Fibroblast of the aortic adventitia (primary cell): ENCODE measurements at places on chromosomes 2 and 18.

DNA sequence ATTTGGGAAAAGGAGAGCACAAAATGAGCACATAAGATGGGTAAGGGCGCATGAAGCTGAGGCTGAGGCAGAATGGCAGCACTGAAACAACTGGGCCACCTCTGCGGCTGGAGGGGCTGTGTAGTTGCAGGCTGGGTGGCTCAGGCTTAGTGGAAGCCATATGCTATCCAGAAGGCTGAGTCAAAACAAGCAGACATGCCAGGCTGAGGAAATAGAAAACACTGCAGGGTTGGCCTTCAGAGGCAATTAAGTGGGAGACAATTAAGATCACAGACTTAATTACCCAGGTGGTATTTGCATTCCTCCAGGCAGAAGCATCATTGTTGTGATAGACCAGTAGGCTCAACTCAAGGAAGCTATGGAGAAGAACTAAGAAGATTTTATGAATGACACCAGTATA lies 11.4 kb upstream of the XPO1 start:
- no peak for DNase-seq

DNA sequence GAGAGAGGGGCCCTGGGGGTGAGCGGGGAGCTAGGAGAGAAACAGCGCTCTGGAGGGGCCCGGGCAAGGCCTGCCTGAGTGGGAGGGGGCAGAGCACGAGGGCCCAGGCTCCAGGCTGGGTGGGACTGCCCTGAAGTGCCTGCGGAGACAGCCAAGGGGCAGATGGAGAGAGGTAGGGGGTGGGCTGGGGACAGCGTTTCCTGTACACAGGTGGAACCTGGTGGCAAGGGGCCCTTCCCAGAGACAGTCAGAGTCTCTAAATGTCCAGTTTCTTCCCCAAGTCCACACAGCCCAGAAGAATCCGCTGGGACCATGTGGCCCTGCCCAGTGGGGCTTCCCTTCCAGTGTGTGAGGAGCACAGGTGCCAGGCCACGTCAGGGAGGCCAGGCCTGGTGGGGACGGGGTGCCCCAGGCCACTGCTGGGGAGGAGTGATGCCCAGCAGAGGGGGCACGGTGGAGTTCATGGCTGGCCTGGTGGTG lies 1.7 kb upstream of the GPR35 start:
- no peak for DNase-seq

DNA sequence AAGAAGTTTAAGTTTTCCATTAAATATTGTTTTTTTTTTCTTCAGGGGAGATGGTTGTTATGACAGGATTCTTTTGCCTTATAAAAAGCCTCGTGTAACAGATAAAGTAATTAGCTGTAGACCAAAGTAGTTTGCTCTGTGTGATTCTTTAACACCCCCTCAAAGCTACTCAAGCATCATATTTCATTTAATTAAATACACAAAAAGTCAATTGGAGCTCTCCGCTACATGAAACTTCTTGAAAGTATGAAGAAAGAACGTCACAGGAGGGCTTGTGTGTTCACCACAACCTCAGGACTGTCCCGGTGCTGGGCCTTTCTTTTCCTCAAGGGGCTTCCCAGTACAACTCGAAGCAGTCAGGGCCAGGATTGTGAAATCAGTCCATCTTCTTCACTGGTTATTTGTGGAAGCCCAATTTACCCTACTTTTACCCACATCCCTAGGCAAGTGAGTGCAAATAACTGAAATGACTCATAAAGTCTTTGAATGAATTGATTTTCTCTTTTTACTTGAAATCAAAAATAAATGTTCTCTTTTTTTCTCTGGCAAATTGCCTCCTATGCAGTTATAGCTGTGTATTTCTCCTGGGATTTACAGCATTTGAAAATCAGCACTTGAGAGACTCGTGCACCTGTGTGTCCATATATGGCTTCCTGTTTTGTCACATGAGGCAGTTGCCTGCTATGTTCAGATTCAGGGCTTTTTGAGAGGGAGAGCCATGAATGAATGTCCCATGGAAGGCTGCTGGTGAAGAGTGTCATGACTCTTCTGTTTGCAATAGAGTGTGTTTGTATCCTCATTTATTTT lies 48.6 kb downstream of the LINC00305 start:
- DNase-seq = no peak

- DNase-seq = no peak
Observed at GRCh38 chr2:84532291-84532690, 16.0 kb downstream of the DNAH6 start.
